Cerebellar nuclear complex (tissue), 1 donor: ENCODE measurements at places on chromosomes 1 and 21.

- DNase-seq: no peak
Measured at GRCh38 chr1:11062965-11063401, 3.2 kb upstream of the SRM start.

DNA sequence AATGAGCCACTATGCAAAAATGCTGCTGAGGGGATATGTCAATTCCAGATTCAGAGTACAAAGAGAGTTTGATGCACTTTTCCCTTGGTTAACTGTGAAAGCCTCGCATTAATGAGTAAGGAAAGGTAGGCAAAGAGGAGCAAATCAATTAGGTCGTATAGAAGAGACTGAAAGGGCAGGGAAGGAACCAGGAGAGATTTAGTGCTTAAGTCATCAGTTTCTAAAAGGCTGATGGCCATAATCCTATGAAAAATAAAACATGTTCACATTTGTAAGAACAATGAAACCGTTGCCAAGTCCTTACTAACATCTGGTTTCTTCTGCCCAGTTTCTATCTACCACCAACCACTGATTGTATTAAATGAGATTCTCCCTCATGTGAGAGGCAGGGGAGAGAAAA is 118.4 kb upstream of the PALMD start:
- no peak for DNase-seq

- no peak for DNase-seq
Measured at GRCh38 chr1:235878082-235878811, 11.5 kb upstream of the LYST start.

DNA sequence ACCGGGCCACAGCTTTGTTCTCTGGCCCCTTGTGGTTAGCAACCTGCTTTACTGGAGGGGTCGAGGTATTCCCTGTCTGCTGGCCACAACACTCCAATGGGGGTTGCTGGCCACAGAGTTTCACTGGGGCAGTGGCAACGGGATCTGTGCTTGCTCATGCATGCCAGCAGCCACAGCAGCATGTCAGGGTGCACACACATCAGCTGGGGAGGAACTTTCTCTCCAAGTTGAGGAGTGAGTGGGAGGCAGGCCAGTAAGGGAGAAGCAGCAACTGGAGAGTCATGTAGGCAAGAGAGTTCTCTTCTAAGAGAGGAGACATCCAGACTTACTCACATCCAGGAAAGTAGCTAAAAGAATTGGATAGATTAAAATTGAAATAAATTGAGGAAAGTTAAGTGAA is 38.0 kb downstream of the SAMD13 start:
- DNase-seq: no peak

GRCh38 chr1:29936031-29936544 is 699.8 kb downstream of the PTPRU start:
- no peak for DNase-seq

DNA sequence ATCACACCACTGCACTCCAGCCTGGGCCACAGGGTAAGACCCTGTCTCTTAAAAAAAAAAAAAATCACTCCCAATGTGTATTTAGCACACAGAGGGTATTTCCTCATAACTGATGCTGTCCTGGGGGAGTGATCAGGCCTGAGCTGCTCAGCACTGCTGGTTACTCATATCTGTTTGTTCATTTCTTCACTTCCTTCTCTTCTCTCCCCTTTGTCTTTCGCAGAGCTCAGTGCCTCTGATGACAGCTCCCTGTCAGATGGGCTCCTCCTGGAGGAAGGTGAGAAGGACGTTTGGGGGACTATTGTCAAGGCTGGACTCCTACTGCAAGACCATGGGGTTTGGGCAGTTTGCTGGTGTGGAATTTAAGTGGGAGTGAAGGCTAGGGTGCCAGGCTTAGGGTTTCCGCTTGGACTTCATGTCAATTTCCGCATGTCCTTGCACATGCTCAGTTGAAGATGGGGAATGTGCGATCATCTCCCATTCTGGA is 13.0 kb downstream of the INAVA start:
- DNase-seq: no peak
